ENCODE measurements at places on chromosomes 3 and 15.

DNA sequence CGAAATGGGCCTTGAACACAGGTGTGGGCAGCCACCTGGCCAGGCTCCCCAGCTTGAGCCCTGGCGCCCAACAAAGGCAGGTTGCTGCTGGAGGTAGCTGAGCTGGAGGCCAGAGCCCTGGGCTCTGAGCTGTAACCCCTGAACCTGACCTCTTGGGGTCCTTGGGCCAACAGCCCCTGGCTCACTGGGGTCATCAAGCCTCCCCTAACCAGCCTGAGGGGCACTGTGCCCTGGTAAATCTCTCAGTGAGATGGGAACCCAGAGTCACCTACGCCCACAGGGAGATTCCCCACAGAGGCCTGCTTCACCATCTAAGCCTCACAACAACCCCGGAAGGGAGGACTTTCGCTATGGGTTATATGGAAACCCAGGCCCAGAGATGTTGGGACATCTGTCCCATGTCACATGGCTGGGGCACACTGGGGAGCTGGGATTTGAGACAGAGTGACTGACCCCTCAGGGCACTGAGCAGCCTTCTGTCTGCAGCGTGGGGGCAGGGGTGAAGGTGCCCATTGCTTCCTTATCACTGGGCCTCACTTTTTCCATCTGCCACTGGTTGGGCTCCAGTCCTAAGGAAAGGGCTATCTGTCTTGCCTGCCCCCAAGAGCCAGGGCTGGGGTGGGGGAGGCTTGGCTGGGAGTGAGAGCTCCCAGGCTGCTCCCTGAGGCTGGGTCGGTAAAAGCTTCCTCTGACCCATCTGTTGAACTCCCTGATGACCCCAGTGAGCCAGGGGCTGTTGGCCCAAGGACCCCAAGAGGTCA is 59.1 kb downstream of the IQSEC1 start:
- DNase-seq, result peak; percentile 52
- H3K27me3 ChIP-seq, result no peaks in the 10 kb centered on the region
- H3K36me3 ChIP-seq, result peaks cover 27% of the 10 kb centered on the region
- peaks cover 67% of the 10 kb centered on the region for H3K4me1 ChIP-seq

GRCh38 chr15:33756961-33757360 is 211.3 kb upstream of the CHRM5 start:
- H3K4me3 ChIP-seq, result no peak overlapping the region
- H3K27me3 ChIP-seq, result peaks cover 6% of the 10 kb centered on the region

- no peak overlapping the region for H3K27ac ChIP-seq
- DNase-seq, result no peak
- H3K36me3 ChIP-seq, result no peaks in the 10 kb centered on the region
- H3K27me3 ChIP-seq, result peaks cover 3% of the 10 kb centered on the region
Measured at GRCh38 chr15:98333251-98333650, 315.1 kb upstream of the IGF1R start.

DNA sequence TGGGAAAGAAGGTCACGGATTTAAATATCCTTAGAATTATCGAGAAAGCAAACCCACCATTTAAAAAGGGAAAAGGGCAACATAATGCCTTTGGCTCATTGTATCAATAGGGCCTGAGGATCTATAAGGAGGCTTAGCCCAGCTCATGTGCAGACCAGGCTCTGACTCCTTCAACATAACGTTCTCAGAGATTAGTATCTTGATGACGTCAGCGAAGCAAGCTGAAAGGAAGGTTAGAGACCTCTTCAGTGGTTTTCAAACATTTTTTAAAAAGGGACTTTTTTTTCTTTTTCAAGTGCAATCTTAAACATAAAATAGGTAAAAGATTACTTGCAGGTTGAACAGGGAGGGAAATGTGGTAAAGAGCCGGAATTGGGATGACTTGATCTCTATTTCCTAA is 463.9 kb upstream of the ADAMTS9 start:
- H3K4me3 ChIP-seq, result no peak overlapping the region
- no peaks in the 10 kb centered on the region for H3K4me1 ChIP-seq
- DNase-seq, result no peak
- no peaks in the 10 kb centered on the region for H3K36me3 ChIP-seq
- H3K27ac ChIP-seq, result no peak overlapping the region

GRCh38 chr3:113136544-113136943 is 74.8 kb upstream of the BOC start:
- no peak overlapping the region for H3K4me3 ChIP-seq
- no peak overlapping the region for H3K27ac ChIP-seq
- H3K27me3 ChIP-seq, result no peaks in the 10 kb centered on the region
- no peak for DNase-seq
- peaks cover 2% of the 10 kb centered on the region for H3K4me1 ChIP-seq

- no peak for DNase-seq
- H3K36me3 ChIP-seq, result no peaks in the 10 kb centered on the region
- no peaks in the 10 kb centered on the region for H3K27me3 ChIP-seq
- no peaks in the 10 kb centered on the region for H3K4me1 ChIP-seq
- no peak overlapping the region for H3K4me3 ChIP-seq
- no peak overlapping the region for H3K27ac ChIP-seq
Measured at GRCh38 chr3:36697229-36698001, 66.9 kb downstream of the DCLK3 start.

- H3K27me3 ChIP-seq, result no peaks in the 10 kb centered on the region
- peaks cover 60% of the 10 kb centered on the region for H3K4me1 ChIP-seq
- peaks cover 66% of the 10 kb centered on the region for H3K36me3 ChIP-seq
- DNase-seq, result no peak
Measured at GRCh38 chr3:15299036-15299435, 33.4 kb downstream of the SH3BP5 start.

DNA sequence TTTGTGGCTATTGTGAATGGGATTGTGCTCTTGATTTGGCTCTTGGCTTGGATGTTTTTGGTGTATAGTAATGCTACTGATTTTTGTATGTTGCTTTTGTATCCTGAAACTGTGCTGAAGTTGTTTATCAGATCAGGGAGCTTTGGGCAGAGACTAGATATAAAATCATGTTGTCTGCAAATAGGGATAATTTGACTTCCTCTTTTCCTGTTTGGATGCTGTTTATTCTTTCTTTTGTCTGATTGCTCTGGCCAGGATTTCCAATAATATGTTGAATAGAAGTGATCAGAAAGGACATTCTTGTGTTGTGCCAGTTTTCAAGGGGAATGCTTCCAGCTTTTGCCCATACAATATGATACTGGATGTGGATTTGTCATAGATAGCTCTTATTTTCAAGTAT is 66.1 kb downstream of the CHCHD6 start:
- peaks cover 3% of the 10 kb centered on the region for H3K4me1 ChIP-seq
- peaks cover 2% of the 10 kb centered on the region for H3K36me3 ChIP-seq
- DNase-seq, result no peak
- no peak overlapping the region for H3K4me3 ChIP-seq
- H3K27ac ChIP-seq, result no peak overlapping the region
- H3K27me3 ChIP-seq, result no peaks in the 10 kb centered on the region

DNA sequence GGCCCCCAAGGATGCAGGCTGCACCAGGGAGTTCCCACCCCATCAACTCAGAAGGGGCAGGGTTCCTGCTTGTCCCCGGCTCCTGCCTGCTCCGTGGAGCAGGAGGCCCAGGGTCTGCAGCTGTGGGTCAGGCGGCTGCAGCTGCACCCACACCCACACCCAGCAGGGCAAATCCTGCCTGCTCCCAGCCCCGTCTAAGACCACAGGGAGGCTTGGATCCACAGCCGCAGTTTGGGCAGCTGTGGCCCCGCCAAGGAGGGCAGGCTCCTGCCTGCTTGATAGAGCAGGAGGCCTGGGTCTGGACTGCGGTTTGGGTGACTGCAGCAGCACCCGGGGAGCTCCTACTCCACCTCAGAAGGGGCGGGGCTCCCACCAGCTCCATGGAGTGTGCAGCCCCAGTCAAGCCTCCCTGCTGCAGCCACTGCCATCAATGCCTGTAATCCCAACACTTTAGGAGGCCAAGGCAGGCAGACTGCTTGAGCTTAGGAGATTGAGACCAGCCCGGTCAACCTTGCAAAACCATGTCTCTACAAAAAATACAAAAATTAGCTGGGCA is 163.6 kb downstream of the OSBPL10 start:
- no peaks in the 10 kb centered on the region for H3K4me1 ChIP-seq
- no peak for DNase-seq
- H3K27ac ChIP-seq, result no peak overlapping the region
- no peaks in the 10 kb centered on the region for H3K36me3 ChIP-seq
- no peak overlapping the region for H3K4me3 ChIP-seq

GRCh38 chr15:32687556-32687955 is 30.2 kb upstream of the GREM1 start:
- H3K4me3 ChIP-seq, result no peak overlapping the region
- H3K27me3 ChIP-seq, result no peaks in the 10 kb centered on the region
- no peak for DNase-seq
- H3K27ac ChIP-seq, result no peak overlapping the region

- no peak for DNase-seq
- H3K4me3 ChIP-seq, result no peak overlapping the region
- H3K27me3 ChIP-seq, result no peaks in the 10 kb centered on the region
- H3K4me1 ChIP-seq, result no peaks in the 10 kb centered on the region
Measured at GRCh38 chr3:175070946-175071345, 211.8 kb downstream of the NAALADL2 start.

DNA sequence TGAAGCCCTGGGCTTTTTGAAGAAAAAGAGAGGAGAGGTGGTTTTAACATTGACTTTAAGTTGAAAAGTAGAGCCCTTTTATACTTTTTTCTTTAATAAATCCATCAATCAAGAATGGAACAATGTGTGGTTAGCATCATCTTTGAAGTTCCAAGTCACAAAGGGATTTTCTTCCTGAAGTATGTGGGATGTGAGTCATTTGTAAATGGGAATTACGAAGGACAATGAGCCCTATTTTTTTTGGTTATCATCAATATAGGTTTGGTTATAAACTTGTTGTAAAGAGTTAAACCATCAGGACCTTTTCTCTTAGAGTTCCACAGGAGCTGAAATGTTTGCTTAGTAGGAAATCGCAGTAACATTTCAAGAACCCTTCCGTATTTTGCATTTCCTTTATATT is 38.3 kb downstream of the PIK3CA start:
- H3K27ac ChIP-seq, result no peak overlapping the region
- peaks cover 2% of the 10 kb centered on the region for H3K36me3 ChIP-seq
- no peak for DNase-seq
- peaks cover 12% of the 10 kb centered on the region for H3K4me1 ChIP-seq
- no peaks in the 10 kb centered on the region for H3K27me3 ChIP-seq

GRCh38 chr15:63698692-63699091 is 101.5 kb downstream of the FBXL22 start:
- no peak for DNase-seq
- no peaks in the 10 kb centered on the region for H3K27me3 ChIP-seq
- H3K36me3 ChIP-seq, result peaks cover 23% of the 10 kb centered on the region
- H3K4me3 ChIP-seq, result no peak overlapping the region
- H3K4me1 ChIP-seq, result peaks cover 3% of the 10 kb centered on the region

DNA sequence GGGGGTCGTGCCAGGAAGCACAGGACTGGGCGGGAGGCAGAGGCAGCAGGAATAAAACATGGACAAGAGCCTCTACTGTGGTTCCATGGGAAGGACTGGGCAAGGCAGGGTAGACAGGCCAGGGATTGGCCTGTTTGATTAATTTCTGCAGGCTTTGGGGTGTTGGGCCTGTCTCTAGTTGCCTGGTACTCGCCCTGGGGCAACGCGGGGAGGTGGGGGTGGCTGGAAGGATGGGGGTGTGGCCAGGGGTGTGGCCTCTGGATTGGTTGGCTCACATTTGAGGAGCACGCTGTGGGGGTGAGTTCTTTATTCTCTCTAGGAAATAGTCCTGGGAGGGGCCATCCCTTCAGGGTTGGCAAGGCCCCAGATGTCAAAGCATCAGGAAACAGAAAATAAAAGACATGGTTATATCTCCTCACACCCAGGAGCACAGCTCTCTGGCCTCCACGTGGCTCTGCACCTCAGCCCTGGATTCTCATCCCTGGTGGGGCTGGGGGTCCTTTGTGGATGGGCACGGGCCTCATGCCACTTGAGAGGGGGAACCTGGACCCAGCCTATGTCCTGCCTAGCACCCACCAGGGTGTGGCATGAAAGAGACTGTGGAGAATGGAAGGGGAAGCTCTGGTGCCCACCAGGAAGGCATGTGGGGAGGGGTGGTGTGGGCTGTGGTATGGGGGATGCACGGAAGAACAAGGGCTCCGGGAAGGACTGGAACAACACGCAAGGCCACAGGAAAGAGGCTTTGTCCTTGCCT is 223.0 kb upstream of the LYSMD4 start:
- DNase-seq, result no peak
- no peaks in the 10 kb centered on the region for H3K36me3 ChIP-seq
- H3K27me3 ChIP-seq, result peaks cover 4% of the 10 kb centered on the region
- no peak overlapping the region for H3K27ac ChIP-seq

GRCh38 chr3:184514171-184514490 is 47.5 kb upstream of the EPHB3 start:
- H3K4me3 ChIP-seq, result peak overlapping the region; percentile 70
- peaks cover 9% of the 10 kb centered on the region for H3K4me1 ChIP-seq
- DNase-seq, result no peak
- no peak overlapping the region for H3K27ac ChIP-seq
- peaks cover 79% of the 10 kb centered on the region for H3K27me3 ChIP-seq
- H3K36me3 ChIP-seq, result no peaks in the 10 kb centered on the region

GRCh38 chr15:51403072-51403878 is 61.8 kb downstream of the GLDN start:
- H3K4me1 ChIP-seq, result no peaks in the 10 kb centered on the region
- no peak overlapping the region for H3K27ac ChIP-seq
- DNase-seq, result no peak

- H3K4me3 ChIP-seq, result no peak overlapping the region
- no peak overlapping the region for H3K27ac ChIP-seq
- H3K36me3 ChIP-seq, result no peaks in the 10 kb centered on the region
Measured at GRCh38 chr3:57142411-57142723, 22.8 kb downstream of the IL17RD start.

- no peaks in the 10 kb centered on the region for H3K36me3 ChIP-seq
- H3K4me1 ChIP-seq, result no peaks in the 10 kb centered on the region
- no peak overlapping the region for H3K4me3 ChIP-seq
- DNase-seq, result no peak
- no peak overlapping the region for H3K27ac ChIP-seq
Measured at GRCh38 chr3:110577854-110578253, 493.8 kb upstream of the NECTIN3 start.

DNA sequence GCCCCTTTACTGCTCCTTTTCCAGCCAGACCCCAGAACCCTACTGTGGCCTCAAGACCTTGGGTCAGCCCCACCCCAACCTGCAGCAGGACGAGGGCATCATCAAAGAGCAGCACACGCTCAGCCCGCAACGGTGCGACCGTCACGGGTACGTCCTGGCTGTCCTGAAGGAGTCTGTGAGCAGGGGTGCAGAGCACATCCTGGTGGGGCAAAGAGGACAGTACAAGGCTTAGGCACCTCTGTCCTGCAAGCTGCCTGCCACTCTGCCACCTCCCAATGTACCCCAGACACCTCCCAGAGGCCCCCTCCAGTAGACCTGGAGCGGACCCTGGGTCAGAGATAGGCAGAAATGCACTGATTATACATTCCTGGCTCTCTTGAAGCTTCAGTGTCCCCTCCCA is 8.0 kb downstream of the ALS2CL start:
- no peak overlapping the region for H3K27ac ChIP-seq
- H3K4me3 ChIP-seq, result no peak overlapping the region
- DNase-seq, result no peak
- no peaks in the 10 kb centered on the region for H3K27me3 ChIP-seq
- H3K36me3 ChIP-seq, result no peaks in the 10 kb centered on the region

Measured in T-helper 2 cell treated with Interferon-gamma antibody and Interleukin-4, amounts not matched to agents 5 μg/mL and 100 μg/mL, for 36 hours (primary cell).